ENCODE measurements at places on chromosomes 6 and 20.

GRCh38 chr6:130931683-130932082, 104.5 kb downstream of the SMLR1 start:
- no peak for DNase-seq

- no peak for DNase-seq
These were observed 15.3 kb downstream of the TJAP1 start for GRCh38 chr6:43492673-43493072.

DNA sequence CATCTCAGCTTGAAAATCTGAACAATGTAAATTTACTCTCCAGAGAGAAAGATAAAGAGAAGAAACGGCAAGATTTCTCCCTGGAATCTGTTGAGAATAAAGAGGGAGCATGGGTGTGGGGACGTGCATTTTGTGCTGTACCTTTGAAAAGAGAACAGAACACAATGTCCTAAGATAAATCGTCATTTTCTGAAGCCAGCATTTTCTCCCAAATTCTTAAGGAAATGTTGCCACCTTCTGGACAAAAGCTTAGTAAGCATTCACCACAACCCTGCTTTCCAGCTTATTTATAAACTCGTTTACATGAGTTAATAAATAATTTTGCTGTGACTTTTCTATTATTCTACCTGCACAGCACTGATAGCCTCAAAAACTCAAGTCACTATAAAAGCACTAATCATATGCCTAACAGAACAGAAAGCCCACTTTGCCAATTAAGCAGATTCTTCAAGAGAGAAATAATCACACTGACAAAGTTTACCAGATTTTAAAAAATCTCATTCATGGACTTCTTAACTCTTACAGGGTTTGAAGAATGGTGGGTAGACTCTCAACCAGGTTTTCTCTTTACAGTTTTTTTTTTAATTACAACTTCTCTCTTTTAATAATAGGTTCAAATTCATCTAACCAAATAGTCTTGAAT, 155.8 kb downstream of the MBOAT1 start:
- no peak for DNase-seq

- no peak for DNase-seq
These were observed 1061.7 kb downstream of the KIF16B start for GRCh38 chr20:15511551-15511950.

GRCh38 chr6:36699348-36699747, 1.7 kb downstream of the RAB44 start:
- no peak for DNase-seq

DNA sequence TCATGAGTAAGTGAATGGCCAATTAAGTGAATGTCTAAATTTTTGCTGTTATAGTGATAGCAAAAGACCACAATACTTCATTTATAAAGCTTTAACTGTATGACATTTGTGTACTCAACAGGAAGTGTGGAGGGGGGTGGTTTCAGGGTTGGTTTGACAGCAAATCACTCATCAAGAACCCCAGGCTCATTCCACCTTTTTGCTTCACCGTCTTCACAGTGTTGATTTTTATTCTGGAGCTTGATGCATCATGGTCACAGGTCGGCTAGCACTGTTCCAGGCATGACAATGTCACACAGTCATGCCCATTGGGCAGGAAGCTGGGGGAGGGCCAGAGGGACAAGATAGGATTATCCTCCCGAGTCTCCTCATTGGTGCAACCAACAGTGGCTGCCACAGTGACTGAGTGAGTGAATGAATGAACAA, 75.0 kb downstream of the MDGA1 start:
- peak; percentile 34 for DNase-seq

DNA sequence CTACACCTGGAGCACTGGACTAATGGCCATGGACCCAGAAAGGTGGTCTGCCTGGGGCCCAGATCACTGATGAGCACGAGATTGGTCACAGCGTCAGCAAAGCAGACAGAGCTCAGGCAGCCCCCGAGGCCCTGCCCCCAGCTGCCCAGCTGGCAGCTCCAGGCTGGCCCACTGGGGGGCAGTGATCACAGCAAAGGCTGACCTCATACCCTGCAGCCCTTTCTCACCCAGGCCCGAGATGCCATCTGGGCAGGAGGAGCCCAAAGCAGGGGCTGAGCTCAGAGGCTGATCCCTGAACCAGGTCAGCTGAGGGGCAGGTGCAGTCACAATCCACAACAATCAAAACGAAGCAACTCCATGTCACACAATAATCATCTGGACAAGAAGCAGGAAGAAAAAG, 4.1 kb downstream of the MAP1LC3A start:
- no peak for DNase-seq

DNA sequence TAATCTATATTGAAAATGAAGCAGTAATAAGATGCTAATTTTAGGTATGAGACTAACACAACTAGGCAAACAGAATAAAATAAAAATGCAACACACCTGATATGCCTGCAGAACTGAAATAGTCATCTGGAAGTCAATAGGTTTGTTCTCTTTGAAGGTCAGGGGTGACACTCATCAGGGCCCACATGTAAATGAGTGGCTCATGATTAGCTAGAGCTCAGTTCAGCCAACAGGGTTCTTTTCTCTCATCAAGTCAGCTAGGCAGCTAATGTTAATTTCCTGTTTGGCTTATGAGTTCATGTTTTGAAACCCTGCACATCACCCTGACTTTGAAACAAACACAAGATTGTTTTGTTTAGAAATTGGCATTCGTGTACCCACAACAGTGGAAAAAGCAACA, 23.8 kb downstream of the SMLR1 start:
- no peak for DNase-seq

DNA sequence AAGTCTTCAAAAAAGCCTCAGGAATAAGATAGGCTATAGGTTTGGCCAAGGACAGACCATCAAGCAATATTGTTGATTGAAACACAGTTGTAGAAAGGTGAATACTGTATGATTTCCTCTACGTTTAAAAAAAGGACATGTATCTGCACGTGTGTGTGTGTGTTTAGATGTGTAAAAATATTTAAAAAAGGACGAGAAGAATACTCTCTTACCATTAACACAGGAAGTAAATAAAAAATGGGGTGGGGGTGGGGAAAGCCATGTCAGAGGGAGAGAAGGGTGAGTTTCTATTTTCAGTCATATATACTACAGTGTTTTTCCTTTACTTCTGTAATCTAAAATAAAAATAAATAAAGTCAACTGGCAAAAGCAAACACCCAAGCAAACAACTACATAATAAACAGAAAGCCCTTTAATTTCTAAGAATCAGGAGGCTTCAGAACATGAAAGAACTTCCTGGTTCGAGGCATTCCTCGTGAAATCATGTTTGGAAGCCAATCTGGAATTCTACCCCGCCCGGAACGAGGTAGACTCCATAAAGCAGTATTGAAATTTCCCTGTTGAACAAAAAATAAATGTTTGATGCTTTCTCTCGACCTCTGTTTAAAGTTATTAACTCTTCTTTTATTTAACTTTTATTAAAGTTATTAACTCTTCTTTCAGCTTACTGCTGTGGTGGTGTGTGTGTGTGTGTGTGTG, 158.1 kb upstream of the ZNF217 start:
- no peak for DNase-seq

DNA sequence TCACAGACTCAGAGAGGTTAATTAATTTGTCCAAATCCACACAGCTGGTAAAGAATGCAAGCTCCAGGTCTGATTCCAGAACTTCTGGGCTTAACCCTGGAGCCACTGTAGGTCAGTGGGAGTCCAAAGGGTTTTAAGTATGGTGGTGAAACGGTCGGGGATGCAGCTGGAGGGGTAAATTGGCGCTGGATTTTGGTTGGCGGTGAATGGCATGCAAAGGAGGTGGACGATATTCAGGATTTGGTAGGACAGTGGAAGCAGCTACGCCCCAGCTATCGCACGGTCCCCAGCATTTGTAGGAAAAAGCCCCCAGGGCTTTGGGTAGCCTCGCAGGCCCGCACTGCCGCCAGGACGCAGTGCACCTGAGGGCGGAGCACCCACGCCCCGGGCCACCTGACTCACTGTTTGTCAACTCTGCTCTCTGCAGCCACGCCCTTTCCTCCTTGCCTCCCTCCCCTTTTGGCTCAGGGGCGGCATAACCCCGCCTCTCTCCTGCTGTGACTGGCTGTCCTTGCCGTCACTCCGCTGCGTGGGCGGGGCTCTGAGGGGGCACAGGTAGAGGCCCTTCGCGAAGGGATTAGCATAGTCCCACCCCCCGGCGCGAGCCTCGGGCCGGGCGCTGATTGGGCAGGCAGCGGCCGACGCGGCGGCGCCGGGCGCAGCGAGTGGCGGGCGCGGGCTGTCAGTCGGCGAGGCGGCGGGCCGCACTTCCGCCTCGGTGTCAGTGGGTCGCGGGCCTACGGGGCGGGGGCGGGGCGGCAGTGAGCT, at the start of gene OSBPL2:
Gene OSBPL2, plus strand, starts transcription at position 721 of the 768 bp plus-strand sequence. CDS start 17,664 bp downstream, outside the sequence.
- DNase-seq, result peak; percentile 100

DNA sequence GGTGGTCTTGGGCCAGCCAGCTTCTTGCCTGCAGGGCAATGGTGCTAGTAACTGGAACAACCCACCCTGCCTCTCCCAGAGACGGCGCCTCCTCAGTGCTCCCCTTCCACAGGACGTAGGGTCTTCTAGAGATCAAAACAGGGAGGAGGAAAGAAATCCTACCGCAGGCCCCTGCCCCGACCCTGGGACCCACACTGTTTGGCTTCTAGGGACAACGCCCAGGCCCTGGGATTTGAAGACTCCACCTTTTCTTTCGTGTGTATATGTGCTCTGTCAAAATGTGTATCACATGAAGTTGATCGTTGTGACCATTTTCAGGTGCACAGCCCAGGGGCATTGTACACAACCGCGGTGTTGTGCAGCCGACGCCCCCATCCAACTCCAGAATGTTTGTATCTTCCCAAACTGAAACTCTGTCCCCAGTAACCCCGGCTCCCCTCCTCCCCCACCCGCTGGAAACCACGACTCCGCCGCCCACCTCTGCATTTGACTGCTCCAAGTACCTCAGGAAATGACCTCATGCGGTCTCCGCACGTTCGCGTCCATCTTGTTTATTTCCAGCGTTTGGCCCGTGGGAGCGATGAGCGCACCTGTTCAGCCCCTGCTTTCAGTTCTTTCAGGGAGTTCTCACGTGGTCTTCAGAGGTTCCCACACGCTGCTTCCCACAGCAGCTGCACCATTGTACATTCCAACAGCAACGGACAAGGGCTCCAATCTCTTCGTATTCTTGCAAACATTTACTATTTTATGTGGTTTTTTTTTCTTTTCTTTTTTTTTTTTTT, 3.4 kb upstream of the BHLHE23 start:
- peak; percentile 89 for DNase-seq

DNA sequence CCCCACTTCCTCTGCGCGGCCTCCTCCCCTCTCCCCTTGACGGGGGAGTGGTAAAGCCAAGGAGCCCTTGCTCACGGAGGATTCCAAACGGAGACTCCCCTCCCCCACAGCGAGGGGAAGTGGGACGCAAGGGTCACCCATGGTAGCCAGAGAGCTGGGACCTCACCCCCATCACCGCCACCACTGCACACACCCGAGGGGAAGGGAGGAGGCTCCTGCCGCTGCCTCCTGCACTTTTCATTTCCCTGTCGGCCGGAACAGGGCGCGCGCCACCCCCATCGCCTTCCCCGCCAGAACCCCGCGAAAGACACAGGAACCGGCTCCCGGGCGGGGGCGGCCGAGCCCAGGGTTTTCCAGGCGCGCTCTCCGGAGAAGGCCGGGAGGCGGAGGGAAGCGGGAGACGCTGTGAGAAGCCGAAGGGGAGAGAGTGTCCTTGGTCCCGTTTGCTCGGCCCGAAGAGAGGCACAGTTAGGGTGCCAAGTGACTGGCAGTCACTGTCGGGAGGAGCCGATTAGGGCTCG, 789 bp downstream of the CCND3 start:
- DNase-seq, result peak; percentile 86

- no peak for DNase-seq
These were observed 3.7 kb upstream of the DBNDD2 start for GRCh38 chr20:45404438-45404837.

- no peak for DNase-seq
These were observed 13.7 kb downstream of the HRH3 start for GRCh38 chr20:62206388-62206775.

GRCh38 chr6:100724696-100725095, 156.4 kb downstream of the ASCC3 start:
- no peak for DNase-seq

DNA sequence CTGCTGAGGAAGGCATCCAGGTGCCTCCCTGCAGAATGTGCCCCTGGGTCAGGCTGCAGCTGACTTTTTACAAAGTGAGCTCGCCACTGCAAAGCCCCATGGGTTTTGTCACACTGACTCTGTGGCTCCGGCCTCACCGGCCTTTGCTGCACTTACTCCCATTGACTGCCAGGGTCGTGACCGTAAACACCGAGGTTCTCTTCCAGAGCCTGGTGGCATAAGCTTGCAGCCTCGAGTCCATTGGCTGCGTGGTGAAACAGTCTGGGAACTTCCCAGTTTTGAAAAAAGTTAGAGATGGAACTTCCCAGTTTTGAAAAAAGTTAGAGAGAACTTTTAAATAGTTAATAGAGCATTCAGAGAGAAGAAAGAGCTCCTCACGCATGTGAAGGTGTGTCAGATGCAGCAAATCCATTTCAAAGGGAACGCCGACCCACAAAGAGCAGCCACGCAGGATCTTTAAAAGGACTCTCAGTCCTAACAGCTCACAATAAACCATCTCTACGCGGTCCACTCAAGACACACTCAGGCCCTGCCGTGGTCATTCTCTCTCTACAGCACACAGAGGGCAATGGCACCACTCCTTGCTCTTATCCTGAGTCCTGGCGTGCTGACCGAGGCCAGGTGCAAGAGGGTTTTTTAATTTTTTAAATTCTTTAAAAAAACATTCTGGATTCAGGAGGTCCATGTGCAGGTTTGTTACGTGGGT, 12.8 kb downstream of the RAMACL start:
- no peak for DNase-seq

- DNase-seq, result no peak
These were observed 1082.3 kb upstream of the GJE1 start for GRCh38 chr6:141050471-141050870.

GRCh38 chr6:27838058-27838944, 73.9 kb downstream of the OR2B2 start:
- DNase-seq, result peak; percentile 92

DNA sequence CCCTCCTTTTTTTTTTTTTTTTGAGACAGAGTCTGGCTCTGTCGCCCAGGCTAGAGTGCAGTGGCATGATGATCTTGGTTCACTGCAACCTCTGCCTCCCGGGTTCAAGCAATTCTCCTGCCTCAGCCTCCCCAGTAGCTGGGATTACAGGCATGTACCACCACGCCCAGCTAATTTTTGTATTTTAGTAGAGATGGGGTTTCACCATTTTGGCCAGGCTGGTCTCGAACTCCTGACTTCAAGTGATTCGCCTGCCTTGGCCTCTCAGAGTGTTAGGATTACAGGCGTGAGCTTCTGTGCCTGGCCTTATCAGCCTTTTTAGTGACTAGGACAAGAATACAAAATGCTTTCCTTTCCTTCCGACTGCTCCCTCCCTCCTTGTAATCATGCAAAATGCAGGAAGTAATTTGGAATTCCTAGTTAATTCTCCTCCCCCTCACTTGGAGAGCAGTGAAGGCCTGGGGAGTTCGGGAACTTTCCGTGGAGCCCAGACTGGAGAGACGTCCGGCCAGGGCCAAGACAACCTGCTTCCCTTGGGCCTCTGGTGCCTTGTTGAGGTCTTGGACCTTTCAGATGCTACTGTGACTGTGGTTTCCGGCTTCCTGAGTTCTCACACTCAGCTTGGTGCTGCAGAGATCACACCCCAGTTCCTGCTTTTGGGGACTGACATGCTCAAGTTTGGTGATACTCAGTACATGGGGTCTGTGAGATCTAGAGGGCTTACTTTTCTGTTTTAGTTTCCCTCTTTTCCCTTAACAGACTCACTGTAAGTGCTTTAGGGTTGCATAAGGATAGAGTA, 3.9 kb upstream of the PHF20 start:
- peak; percentile 87 for DNase-seq

- no peak for DNase-seq
These were observed 780 bp downstream of the TFAP2A start for GRCh38 chr6:10413850-10414738.

- DNase-seq, result no peak
These were observed 10.5 kb upstream of the OGFRL1 start for GRCh38 chr6:71277926-71278600.
